Activated CD8-positive, alpha-beta memory T cell treated with anti-CD3 and anti-CD28 coated beads, Interleukin-2, amount 10 ng/mL, durations not matched to agents 7 days and 5 days (primary cell): ENCODE measurements at places on chromosomes 6 and 20.

- H3K27me3 ChIP-seq: peaks cover 8% of the 10 kb centered on the region
- H3K27ac ChIP-seq: no peak overlapping the region
- DNase-seq: no peak
- no peaks in the 10 kb centered on the region for H3K4me1 ChIP-seq
These were observed 16.9 kb upstream of the SLC22A23 start for GRCh38 chr6:3473773-3474172.

DNA sequence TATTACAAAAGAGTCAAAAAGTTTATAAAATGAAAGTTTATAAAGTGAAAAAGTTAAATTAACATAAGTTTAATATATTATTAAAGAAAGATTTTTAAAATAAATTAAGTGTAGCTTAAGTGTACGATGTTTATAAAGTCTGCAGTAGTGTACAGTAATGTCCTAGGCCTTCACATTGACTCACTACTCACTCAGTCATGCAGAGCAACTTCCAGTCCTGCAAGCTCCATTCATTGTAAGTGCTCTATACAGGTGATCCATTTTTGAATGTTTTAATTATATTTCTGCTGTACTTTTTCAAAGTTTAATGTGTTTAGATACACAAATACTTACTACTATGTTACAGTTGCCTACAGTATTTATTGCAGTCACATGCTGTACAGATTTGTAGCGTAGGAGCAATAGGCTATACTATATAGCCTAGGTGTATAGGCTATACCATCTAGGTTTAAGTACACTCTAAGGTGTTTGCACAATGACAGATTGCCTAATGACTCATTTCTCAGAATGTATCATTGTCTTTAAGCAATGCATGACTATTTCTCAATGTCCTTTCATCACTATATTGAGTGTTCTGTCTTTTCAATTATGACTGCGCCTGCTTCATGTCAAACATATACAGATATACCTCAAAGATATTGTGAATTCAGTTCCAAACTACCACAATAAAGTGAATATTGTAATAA lies 1110.3 kb upstream of the MAP3K7 start:
- DNase-seq: no peak
- no peak overlapping the region for H3K27ac ChIP-seq
- H3K36me3 ChIP-seq: no peaks in the 10 kb centered on the region
- H3K27me3 ChIP-seq: no peaks in the 10 kb centered on the region
- no peak overlapping the region for H3K4me3 ChIP-seq

DNA sequence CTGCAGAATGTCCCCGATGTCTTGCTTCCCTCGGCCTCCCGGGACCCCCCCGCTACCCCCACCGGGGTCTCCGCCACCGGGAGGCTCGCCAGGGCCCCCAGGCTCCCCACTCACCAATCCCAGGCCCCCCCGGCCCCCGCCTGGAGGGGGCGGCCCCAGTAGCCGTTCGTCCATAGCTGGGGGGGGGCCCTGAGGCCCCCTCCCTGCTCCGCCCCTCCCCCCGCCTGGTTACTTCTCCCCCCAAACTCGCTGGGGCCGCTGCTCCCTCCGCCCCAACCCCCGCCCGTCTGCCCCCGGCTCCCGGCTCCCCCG lies 304 bp downstream of the PBX2 start:
- no peaks in the 10 kb centered on the region for H3K27me3 ChIP-seq
- DNase-seq: no peak
- peaks cover 51% of the 10 kb centered on the region for H3K4me1 ChIP-seq
- peak overlapping the region; percentile 72 for H3K4me3 ChIP-seq
- H3K27ac ChIP-seq: peak overlapping the region; percentile 75

DNA sequence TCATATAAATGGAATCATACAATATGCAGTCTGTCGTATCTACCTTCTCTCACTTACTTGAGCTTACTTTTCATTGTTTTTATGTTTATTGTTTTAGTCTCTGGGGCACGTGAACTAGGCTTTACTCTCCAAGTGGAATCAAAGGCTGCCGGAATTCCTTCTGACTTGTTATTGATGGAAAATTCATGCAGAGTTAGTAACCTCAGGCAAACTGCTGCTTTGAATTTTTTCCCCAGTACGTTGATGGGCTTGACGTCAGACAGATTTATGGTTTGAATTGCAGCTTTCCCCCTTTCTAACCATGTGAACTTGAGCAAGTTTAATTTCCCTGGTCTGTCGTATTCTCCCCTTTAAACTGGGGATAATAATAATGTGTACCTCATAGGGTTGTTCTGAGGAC lies 68.6 kb downstream of the ZDHHC14 start:
- H3K4me1 ChIP-seq: no peaks in the 10 kb centered on the region
- no peak for DNase-seq
- no peaks in the 10 kb centered on the region for H3K27me3 ChIP-seq

- H3K36me3 ChIP-seq: no peaks in the 10 kb centered on the region
- H3K27ac ChIP-seq: no peak overlapping the region
- DNase-seq: no peak
- no peaks in the 10 kb centered on the region for H3K4me1 ChIP-seq
- H3K4me3 ChIP-seq: no peak overlapping the region
These were observed 405.8 kb upstream of the FKBP1C start for GRCh38 chr6:62805431-62805830.

DNA sequence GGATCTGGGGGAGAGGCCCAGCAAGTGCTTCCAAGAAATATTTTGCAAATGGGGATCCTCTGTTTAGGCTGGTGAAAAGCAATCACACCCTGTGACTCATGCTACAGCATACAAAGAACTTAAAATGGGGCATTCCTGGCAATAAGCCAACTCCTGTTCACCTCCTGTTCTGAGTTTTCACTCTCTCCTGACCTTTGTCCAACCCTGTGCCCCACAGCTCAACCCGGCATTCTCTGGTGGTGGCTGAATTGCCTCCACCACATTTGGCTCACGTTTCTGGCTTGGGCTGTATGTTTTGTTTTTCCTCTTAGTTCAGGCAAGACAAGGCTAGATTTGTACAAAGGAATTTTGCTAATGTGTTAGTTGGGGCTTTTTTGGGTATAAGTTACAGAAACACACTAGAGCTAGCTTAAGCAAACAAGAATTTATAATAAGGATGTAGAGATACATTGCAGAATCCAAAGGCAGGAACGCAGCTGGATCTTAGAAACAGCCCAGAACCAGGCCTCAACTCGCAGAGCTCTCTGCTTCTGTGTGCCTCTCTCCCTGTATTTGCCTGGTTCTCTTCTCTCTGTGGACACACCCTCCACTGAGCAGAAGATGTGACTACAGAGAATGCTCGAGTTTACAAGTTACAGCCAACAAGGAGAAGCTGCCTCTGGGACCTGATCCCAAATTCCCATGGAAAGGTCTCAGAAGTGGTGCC lies 9.4 kb downstream of the ABCC10 start:
- no peaks in the 10 kb centered on the region for H3K4me1 ChIP-seq
- peaks cover 6% of the 10 kb centered on the region for H3K36me3 ChIP-seq

DNA sequence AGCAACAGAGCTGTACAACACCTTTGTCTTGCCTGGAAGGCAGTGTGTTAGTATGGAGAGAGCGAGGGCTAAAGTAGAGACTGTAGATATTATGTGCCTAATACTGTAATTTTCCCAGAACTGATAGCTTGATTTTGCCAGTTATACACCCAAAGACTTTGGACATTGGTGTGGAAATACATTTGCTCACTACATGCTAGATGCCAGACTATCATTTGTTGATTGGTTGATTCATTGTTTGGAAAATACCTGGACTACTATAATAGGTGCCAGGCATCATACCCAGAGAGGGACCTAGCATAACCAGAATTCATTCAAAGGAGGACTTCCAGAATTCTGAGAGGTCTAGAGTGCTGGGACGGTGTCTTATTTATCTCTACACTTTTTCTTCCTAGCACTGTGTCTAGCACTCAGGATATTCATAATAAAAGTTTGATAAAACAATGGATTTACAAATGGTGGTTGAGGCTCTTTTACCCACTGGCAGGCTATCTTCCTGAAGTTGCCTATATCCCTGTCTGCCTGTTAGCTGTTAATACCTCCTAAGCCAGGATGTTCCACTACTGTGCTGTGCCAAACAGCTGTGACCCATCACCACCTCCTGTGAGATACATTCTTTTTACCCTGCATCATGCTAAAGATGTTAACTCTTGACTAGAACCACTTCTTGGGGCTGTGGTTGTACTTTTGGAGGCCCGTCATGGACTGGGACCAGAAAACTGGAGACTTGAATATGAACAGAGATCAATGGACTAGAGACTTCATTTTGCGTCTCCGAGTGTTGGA lies 72.2 kb upstream of the FUCA2 start:
- no peak overlapping the region for H3K27ac ChIP-seq
- H3K4me3 ChIP-seq: no peak overlapping the region

- peaks cover 35% of the 10 kb centered on the region for H3K36me3 ChIP-seq
- no peak overlapping the region for H3K4me3 ChIP-seq
- H3K27ac ChIP-seq: no peak overlapping the region
- no peaks in the 10 kb centered on the region for H3K27me3 ChIP-seq
- DNase-seq: peak; percentile 46
- peaks cover 4% of the 10 kb centered on the region for H3K4me1 ChIP-seq
These were observed 18.4 kb upstream of the SLC22A1 start for GRCh38 chr6:160102956-160103824.

- no peak overlapping the region for H3K27ac ChIP-seq
- H3K4me3 ChIP-seq: no peak overlapping the region
- no peaks in the 10 kb centered on the region for H3K36me3 ChIP-seq
These were observed 26.2 kb downstream of the CYP39A1 start for GRCh38 chr6:46626228-46626909.

DNA sequence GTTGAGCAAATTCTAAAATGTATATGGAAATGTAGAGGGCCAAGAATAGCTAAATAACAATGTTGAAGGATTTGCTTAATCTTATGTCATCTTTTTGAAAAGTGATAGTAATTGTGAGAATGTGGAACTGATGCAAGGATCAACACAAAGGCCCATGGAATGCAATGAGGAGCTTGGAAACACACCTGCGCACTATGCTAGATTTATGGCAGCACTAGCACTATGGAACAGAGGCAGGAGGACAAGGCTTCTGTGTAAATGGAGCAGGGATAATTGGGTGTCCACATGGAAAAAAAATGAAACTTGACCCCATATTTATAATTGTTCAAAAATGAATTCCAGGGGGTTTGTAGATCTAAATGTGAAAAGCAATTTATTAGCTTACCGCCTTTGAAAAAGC lies 298.3 kb downstream of the FARS2 start:
- no peak overlapping the region for H3K27ac ChIP-seq
- H3K27me3 ChIP-seq: no peaks in the 10 kb centered on the region
- H3K4me3 ChIP-seq: no peak overlapping the region
- H3K4me1 ChIP-seq: peaks cover 4% of the 10 kb centered on the region
- peaks cover 26% of the 10 kb centered on the region for H3K36me3 ChIP-seq

DNA sequence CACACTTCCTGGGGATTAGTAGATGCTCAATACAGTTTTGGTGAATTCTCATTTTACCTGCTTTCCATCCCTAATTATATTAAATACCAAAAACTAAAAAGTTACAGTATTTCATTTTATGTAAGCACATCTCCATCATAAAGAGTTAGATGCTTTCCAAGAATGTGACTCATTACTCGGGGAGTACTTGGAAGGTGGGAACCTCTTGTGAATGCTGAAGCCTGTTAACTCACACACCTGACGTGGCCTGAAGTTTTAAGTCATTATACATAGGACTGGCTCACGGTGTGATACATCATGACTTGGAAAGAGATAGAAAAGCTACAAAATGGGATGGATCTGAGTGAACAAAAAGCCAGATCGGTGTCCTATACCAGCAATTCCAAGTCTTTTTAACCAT lies 2.2 kb upstream of the OSER1 start:
- H3K27ac ChIP-seq: no peak overlapping the region
- H3K27me3 ChIP-seq: peaks cover 2% of the 10 kb centered on the region
- H3K4me3 ChIP-seq: no peak overlapping the region
- peaks cover 53% of the 10 kb centered on the region for H3K4me1 ChIP-seq
- DNase-seq: no peak
- H3K36me3 ChIP-seq: no peaks in the 10 kb centered on the region

DNA sequence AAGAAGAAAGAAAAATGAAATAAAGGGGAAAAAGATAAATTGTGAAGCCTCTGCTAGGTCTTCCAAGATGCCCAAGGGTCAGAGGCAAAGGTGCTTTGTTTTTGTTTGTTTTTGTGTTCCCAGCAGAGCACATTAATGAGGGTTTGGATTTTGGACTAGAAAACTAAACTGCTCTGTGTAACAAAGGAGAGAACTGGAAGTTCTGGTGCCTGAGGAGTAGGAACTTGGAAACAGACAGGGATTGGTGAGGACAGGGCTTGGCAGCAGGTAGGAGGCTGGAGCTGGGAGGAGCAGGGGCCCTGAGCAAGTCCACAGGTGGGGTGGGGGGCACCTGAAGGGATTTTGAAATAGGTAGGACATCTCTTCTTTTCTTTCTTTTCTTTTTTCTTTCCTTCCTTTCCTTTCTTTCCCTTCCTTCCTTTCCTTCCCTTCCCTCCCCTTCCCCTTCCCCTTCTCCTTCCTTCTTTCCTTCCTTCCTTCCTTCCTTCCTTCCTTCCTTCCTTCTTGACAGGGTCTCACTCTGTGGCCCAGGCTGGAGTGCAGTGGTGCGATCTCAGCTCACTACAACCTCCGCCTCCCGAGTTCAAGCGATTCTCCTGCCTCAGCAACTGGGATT lies 15.3 kb upstream of the ABRACL start:
- no peak for DNase-seq
- no peak overlapping the region for H3K4me3 ChIP-seq
- peaks cover 6% of the 10 kb centered on the region for H3K27me3 ChIP-seq
- no peaks in the 10 kb centered on the region for H3K4me1 ChIP-seq
- no peaks in the 10 kb centered on the region for H3K36me3 ChIP-seq
- H3K27ac ChIP-seq: no peak overlapping the region

GRCh38 chr6:33717934-33718455 lies 6.5 kb upstream of the UQCC2 start:
- no peak overlapping the region for H3K4me3 ChIP-seq
- H3K27me3 ChIP-seq: peaks cover 35% of the 10 kb centered on the region
- no peaks in the 10 kb centered on the region for H3K4me1 ChIP-seq
- H3K36me3 ChIP-seq: no peaks in the 10 kb centered on the region
- H3K27ac ChIP-seq: no peak overlapping the region

GRCh38 chr6:7649037-7649810 lies 59.2 kb downstream of the SNRNP48 start:
- peaks cover 35% of the 10 kb centered on the region for H3K27me3 ChIP-seq
- peaks cover 19% of the 10 kb centered on the region for H3K4me1 ChIP-seq

- H3K4me3 ChIP-seq: no peak overlapping the region
- H3K36me3 ChIP-seq: peaks cover 2% of the 10 kb centered on the region
- no peak for DNase-seq
- H3K27me3 ChIP-seq: no peaks in the 10 kb centered on the region
- H3K27ac ChIP-seq: no peak overlapping the region
These were observed 4.5 kb upstream of the SERINC1 start for GRCh38 chr6:122476131-122476530.

- no peak for DNase-seq
- H3K4me1 ChIP-seq: no peaks in the 10 kb centered on the region
- H3K27me3 ChIP-seq: no peaks in the 10 kb centered on the region
- H3K4me3 ChIP-seq: no peak overlapping the region
- no peaks in the 10 kb centered on the region for H3K36me3 ChIP-seq
These were observed 503.9 kb downstream of the CD83 start for GRCh38 chr6:14621518-14621917.
